ENCODE measurements at places on chromosomes 7 and 10.
A peak's percentile ranks its signal among the peaks of the same experiment; 100 is the strongest.

DNA sequence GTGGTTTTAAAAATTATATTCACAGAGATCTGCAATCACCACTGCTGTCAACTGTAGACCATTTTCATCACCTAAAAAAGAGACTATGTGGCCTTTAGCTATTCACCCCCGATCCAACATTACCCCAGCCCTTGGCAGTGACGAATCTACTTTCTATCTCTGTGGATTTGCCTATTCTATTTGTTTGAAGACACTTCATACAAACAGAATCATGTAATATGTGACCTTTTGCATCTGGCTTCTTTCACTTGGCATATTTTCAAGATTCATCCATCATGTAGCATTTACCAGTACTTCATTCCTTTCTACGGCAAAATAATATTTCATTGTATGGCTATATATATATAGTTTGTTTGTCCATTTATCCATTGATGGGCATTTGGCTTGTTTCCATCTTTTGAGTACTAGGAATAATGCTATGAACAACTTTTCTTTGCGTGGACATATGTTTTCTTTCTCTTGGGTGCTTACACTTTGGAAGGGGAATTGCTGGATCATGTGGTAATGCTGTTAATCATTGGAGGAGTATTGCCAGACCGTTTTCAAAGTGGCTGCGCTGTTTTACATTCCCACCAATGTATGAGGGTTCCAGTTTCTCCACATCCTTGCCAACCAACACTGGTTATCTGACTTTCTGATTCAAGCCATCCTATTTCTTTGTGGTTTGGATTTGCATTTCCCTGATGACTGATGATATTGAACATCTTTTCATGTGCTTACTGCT is 22.3 kb downstream of the ADAMTS14 start:
- DNase-seq, result no peak

- no peak for DNase-seq
Observed at GRCh38 chr10:44306147-44306710, 78.7 kb downstream of the CXCL12 start.

- DNase-seq, result no peak
Observed at GRCh38 chr7:36545291-36545690, 155.6 kb downstream of the ANLN start.

DNA sequence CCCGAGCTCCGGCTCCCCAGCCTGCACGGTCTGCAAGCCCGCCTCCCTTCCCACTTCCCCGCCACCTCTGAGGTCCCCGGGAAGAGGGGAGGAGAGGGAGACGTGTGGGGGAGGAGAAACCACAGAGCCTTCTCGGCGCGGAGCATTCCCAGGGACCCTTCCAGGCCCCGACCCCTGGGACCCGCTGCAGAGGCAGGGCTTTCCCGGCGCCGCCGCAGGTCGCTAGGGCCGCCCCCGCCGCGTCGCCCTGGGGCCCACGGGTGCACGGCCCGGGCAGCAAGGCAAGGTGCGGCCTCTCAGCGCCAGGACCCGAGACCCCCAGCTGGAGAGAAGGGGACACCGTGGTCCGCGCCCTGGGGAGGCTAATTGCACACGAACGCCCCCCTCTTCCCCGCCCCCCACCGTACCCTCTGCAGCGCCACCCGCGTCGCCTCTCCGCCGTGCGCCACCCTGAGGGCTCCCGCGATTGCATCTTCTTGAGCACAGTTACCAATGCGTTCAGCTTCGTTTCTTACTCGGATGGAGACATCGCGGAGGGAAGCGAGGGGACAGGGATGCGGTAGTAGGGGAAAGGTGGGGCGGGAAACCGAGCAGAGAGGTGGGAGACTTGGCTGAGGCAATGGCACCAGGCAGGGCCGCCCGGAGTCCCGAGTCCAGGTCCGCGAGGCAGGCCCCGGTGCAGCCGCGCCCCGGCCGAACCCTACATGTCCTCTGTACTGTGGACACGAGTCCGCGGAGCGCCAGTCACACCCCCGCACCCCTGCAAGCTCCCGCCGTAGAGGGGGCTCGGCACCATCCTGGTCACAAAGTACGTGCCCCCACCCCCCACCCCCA is 28.9 kb downstream of the SKIDA1 start:
- no peak for DNase-seq

DNA sequence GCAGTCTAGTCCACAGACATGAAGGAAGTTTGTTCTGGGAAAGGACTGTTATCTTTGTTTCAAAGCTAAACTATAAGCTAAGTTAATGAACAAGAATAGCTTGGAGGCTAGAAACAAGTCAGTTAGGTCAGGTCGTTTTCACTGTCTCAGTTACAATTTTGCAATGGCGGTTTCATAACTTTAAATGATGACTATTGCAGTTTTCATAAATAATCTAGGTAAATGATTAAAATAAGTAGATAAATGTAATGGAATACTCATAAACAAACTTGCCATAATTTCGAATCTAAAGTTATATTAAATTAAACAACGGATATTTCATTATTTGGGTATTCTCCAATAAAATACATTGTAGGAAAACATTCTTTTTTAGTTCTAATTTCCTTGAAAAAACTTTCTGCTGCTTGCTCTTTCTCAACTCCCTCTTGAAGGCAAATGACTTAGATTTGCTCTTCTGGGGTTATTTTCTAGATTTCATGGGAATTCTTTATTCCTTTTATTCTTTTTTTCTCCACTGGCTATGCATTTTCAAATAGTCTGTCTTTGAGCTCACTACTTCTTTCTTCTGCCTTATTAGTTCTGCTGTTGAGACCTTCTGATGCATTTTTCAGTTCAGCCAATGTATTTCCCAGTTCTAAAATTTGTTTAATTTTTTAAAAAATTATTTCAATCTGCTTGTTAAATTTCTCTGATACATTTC is 103.8 kb upstream of the APBB1IP start:
- DNase-seq, result no peak

GRCh38 chr7:22726345-22726906 is 574 bp upstream of the IL6 start:
- peak; percentile 38 for DNase-seq

GRCh38 chr10:50554995-50555568 is 68.7 kb downstream of the SGMS1 start:
- no peak for DNase-seq

Measured in stimulated activated CD4-positive, alpha-beta T cell treated with anti-CD3 and anti-CD28 coated beads, Interleukin-12 subunit alpha, Interleukin-12 subunit beta, amount 100 ng/mL, for 24 hours (primary cell).